ENCODE measurements at places on chromosomes 1 and 21.
A peak's percentile ranks its signal among the peaks of the same experiment; 100 is the strongest.

GRCh38 chr1:168427051-168427450 is 116.7 kb downstream of the XCL2 start:
- DNase-seq = no peak

GRCh38 chr1:158799689-158800088 is 18.7 kb upstream of the OR6N2 start:
- DNase-seq = no peak

DNA sequence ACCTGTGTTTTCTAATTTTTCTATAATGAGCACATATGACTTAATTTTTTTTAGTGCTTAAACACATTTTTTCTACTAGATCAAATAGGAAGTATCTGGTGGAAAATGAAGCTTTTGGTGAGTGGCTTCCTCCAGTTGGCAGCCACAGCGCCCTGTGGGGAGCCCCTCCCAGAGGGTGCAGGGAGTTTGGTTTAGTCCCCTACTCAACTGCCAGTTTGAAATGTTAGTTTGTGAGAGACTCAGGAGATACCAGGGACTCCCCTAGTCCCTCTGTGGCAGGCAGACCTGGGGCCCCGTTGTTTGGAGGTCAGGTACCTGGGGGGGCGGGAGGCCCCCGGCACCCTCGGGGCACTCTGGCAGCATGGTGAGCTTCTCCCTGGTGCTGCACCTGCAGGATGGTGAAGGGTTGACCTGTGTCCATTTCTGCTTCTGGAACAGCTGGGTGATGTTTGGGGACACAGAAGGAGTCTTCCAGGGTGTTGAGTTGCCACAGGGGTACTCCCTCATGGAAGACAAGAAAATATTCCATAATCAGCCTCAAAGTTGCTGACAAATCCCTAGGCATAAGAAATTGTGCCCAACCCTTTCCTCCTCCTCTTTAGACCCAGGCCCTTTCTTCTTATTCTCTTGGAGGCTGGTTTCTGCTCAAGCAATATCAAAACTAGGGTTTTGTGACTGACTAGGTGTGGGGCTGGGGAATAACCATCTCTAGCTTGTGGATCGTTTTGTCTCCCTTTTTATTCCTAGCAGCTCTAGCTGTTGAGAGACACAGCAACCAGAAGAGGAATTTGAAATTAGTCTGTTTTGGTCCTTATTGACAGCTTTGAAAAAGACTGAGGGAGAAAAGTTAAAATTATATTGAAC is 91.6 kb downstream of the ABCA4 start:
- no peak for DNase-seq

GRCh38 chr21:42745511-42746239 is 92.3 kb downstream of the PDE9A start:
- DNase-seq = no peak

DNA sequence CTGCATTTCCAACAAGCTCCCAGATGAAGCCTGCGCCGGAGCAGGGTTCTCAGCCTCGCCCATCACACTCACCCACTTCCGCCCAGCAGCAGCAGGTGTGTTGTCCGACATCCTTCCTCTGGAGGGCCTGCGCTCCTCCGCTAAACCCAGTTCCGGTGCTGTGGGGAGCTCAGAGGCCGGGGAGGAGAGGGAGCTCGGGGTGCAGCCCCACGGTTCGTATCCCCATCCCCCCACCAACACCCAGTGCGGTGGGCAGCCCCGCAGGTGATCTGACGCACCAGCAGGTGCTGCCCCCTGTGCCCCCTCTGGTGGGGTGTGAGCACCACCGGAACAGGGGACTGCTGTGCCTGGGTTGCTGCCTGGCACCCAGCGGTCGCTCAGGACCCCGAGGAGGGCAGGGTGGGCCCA is 3.4 kb upstream of the PEX10 start:
- no peak for DNase-seq

- peak; percentile 93 for DNase-seq
Measured at GRCh38 chr1:11262171-11263049, at the start of gene MTOR. TSS of gene MTOR (minus strand) at chr1:11262551. CDS start at chr1:11259409, 3,142 bp downstream.

- no peak for DNase-seq
Measured at GRCh38 chr1:24872061-24872850, 57.8 kb downstream of the RUNX3 start.

- no peak for DNase-seq
Measured at GRCh38 chr1:94479682-94480081, 61.5 kb downstream of the ABCD3 start.

- DNase-seq = peak; percentile 60
Measured at GRCh38 chr1:48498096-48498791, 26.2 kb upstream of the SPATA6 start.

DNA sequence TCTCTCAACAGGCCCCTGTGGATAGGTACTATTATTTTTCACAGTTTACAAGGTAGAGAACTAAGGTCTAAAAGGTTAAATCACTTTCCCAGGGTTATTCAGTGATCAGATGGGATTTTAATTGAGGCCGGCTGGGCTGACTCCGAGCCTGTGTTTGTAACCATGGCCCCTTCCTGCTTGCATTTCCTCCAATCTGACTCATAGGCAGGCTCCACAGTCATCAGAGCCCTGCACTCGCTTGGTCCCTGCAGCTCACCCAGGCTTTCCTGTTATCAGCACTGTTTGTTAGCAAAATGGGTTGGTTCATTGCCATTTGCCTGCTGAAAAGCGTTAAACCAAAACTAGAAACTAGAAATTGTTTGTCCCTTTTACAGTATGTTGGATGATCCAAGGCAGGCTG is 41.4 kb upstream of the LMX1A start:
- DNase-seq = no peak

- DNase-seq = no peak
Measured at GRCh38 chr1:100034470-100034869, 64.7 kb downstream of the SLC35A3 start.
